ENCODE measurements at places on chromosomes 2 and 18.

DNA sequence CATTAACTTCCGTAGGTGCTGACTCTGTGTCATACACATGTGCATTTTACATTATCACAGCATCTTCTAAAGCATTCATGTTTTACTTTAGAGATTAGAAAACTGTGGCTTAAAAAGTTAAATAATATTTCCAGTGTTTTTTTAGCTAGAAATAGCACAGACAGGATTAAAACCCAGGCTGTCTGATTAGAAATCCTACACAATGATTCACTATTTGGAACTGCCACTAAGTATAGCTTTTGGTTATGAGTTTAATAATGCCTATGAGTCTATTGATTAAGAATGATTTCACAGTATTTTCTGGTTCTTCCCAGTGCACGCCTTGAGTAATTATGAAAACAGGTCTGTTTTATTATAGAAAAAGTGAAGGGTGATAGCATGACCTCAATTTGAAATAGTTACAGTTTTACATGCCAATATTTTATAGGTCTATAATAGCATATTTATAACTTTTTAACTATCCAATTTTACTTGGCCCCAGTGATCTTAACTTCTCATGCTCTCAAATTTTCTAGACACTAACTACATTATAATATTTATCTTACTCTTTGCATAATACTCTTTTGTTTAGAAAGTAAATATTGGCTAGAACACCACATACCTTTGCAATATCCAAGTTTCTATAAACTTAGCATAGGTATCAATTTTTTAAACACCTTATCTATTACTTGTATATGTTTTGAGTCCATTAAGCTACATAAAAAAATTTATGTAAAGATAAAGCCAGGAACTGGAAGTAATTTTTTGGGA, 313.2 kb downstream of the RND3 start:
- no peak for DNase-seq

- DNase-seq = no peak
Measured at GRCh38 chr18:23196119-23197007, 61.1 kb downstream of the CABLES1 start.

GRCh38 chr2:231297108-231297908, 98.2 kb upstream of the B3GNT7 start:
- DNase-seq = no peak

GRCh38 chr2:46848447-46848846, 67.2 kb downstream of the MCFD2 start:
- no peak for DNase-seq

GRCh38 chr2:88671786-88672427, 19.6 kb upstream of the RPIA start:
- peak; percentile 10 for DNase-seq

DNA sequence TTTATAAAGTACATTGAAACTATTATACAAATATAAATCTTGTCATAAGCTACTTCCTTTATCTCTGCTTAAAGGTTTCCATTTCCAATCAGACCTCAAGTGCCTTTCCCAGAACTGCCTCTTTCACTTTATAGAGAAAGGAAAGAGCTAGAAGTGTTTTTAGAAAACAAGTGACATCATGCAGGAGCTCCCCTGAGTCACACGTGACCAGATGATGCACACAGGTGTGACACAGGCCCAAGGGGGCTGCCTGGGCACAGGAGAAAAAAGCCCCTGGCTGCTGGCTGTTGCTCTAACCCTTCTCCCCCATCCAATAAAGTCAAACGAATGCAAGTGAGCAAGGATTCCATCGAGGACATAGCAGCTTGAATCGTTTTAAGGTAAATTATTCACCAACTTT, 21.4 kb upstream of the SH3BP4 start:
- DNase-seq = no peak

GRCh38 chr2:99488539-99489062, 1.2 kb downstream of the REV1 start:
- no peak for DNase-seq

Data from NCI-H2107 (cell line).